Midbrain (tissue), 1 donor: ENCODE measurements at places on chromosomes 4 and X.

- no peak for DNase-seq
Measured at GRCh38 chr4:46179356-46179755, 55.5 kb upstream of the GABRG1 start.

- DNase-seq: no peak
Measured at GRCh38 chr4:73445383-73446335, 9.6 kb downstream of the AFP start.

DNA sequence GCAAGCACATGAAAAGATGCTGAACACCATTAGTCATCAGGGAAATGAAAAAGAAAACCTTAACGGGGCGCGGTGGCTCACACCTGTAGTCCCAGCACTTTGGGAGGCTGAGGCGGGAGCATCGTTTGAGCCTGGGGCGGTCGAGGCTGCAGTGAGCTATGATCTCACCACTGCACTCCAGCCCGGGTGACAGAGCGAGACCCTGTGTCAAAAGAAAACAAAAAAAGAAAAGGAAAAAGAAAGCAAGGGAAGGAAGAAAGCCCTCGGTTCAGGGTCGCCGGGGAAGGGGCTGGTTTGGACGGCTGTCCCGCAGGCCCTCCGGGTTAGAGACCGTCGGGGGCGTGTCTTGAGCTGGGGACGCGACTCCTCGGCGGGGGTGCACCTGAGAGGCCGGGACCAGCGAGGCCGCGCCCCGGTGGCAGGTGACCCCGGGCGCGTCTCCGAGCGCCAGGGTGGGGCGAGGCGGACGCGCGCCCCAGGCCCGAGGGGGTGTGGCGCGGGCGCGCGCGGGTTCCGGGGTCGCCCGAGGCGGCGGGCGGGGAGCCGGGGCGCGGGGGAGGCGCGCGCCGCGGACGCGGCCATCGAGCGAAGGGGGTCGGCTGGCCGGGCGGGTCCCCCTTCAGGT, 478 bp upstream of the PLXNA3 start:
- peak; percentile 18 for DNase-seq

GRCh38 chrX:72314881-72315280, 9.2 kb upstream of the CITED1 start:
- no peak for DNase-seq

GRCh38 chr4:87209696-87210095, 10.7 kb downstream of the KLHL8 start:
- DNase-seq: peak; percentile 2

GRCh38 chr4:45078201-45078600, 351.8 kb upstream of the GNPDA2 start:
- no peak for DNase-seq

DNA sequence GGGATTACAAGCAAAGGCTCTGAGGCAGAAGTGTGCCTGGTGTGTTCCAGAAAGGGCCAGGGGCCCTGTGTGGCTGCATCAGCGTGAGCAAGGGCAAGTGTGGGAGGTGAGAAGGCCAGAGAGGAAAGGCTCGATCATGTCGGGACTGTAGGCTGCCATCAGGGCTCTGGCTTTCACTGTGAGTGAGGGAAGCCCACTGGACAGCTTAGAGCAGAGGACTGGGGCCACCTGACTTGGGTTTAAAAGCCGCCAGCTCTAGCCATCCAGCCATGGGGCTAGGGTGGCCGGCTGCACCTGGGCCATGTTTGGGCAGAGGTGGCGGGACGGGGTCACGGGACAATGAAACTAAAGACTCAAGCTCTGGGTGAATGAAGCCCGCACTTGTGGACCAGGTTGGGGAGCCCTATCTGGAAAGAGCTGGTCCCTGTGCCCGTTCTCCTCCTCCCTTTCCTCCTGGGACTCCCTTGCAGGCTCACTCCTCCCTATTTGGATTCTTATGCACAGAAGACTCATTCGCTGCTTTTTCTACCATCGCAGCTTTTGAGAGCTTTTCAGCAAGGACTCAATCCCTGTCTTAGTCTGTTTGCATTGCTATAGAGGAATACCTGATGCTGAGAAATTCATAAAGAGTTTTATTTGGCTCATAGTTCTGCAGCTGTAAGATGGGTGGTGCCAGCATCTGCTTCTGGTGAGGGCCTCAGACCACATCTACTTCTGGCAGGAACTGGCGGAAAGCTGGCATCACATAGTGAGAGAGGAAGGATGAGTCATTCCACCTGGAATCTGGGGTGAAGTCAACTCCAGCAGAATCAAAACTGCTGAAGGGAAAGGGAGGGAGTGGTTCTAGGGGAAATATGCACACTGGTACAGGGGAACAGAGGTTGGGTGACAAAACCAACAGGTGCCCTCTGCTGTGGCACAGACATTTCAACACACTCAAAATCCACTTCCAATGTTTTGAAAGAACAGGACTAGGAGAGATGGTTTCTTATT, 15.3 kb downstream of the CTAG1B start:
- DNase-seq: no peak

DNA sequence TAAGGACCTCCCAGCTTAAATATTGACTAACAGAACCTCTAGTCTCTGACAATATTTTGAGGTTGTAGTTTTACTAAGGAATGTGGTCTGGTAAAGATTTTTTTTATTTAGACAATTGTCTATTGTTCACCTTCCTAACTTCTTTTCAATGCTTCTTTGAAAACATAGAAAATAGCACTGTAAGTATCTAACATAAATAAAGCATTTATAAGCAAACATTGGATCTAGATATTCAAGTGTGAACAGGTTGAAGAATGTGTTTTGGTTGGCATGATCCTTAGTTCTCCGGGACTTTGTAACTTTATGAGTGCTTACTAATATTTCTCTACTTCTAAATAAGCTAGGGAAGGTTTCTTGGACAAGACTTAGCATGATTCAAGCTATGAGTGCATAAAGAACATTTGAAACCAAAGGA, 285.4 kb upstream of the ARSJ start:
- no peak for DNase-seq

GRCh38 chr4:109359040-109359646, 56.7 kb upstream of the COL25A1 start:
- DNase-seq: no peak

DNA sequence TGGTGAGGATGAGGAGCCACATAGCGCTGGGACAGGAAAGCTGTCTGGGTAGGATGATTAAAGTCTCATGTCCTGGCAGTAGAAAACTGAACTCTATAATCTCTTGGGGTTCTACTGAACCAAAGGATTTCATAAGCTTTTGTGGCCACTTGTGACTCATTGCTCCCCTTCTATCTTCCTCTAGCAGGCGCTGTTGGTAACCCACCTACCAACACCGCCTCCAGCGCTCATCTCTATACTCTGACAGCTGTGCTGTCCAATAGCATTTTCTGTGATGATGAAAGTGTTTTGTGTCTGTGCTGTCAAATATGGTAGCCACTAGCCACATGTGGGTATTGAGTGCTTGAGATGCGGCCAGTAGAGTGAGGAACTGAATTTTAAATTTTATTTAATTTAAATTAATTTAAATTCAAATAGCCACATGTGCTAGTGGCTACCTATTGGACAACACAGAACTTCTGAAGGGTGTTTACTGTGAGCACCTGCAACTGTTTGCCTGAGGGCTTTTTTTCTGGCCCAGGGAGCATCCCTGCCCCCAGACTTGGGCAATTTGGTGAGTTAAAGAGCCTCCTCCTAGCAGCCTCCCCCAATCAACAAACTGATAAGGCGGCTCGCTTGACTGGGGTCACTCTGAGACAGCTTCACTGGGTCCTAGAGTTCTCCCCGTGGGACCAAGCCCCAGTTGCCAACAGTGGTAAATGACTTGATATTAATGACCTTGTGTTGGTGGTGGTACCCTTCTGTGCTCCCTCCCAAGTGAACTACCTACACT, 169.2 kb upstream of the ATP6AP2 start:
- DNase-seq: no peak

DNA sequence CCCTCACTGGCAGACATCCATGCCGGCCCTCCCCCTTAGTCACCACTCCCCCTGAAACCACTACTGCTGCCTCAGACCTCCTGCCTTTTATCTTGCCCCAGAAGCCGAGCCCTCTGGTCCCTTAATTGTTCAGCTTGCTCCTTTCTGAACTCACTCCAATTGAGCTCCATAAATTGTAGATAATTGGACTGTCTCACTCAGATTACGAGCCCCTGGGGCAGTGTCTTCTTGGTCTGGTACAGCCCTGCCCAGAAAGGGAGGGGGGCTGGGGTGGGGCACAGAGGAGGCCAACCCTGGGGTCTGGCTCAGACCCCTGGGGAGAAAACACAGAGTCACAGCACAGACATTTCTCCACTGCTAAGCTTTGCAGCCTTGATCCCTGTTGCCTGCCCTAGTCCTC, 39.4 kb downstream of the NALF2 start:
- DNase-seq: no peak

GRCh38 chr4:184273166-184274147, 55.8 kb upstream of the ENPP6 start:
- DNase-seq: no peak

GRCh38 chr4:147311956-147312355, 168.9 kb upstream of the EDNRA start:
- DNase-seq: no peak

GRCh38 chr4:111434586-111434985, 710.7 kb upstream of the FAM241A start:
- DNase-seq: no peak

DNA sequence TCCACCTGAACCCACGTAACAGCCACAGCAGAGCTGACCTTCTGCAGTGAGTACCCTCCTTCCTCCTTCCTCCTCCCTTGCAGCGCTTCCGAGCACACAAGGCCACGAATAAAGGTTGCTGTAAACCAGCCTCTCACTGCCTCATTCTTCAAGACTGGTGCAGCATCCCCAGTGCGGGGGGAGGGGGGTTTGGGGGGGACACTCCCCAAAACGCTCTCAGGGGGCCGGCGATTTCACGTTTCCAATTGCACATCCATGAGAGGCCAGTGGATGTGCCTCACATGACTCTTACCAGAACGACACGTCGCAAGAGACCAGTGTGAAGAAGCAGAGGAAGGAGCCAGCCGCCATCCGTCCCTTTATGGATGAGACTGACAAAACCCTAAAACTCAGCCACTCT, 5.2 kb downstream of the DHRSX start:
- DNase-seq: no peak

- no peak for DNase-seq
Measured at GRCh38 chrX:40174001-40174853, 76.5 kb upstream of the BCOR start.

DNA sequence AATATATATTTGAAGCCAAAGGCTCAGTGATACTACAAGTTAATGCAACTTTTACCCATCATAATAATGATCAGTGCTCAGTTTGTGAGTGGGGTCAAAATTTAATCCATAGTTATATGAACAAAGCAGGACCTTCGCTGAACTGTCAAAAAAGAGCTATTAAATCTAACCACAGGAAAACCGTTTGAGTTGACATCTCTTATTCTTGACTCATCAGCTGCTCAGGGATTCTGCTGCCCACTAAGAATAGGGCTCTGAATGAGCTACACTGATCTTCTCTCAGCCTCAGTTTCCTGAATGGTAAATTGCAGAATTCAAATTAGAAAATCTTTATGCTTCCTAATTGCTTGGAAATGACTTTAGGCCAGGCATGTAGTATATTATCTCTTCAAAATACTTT, 44.9 kb upstream of the NAP1L5 start:
- DNase-seq: no peak

- DNase-seq: no peak
Measured at GRCh38 chr4:169723207-169723965, 34.4 kb downstream of the HPF1 start.

DNA sequence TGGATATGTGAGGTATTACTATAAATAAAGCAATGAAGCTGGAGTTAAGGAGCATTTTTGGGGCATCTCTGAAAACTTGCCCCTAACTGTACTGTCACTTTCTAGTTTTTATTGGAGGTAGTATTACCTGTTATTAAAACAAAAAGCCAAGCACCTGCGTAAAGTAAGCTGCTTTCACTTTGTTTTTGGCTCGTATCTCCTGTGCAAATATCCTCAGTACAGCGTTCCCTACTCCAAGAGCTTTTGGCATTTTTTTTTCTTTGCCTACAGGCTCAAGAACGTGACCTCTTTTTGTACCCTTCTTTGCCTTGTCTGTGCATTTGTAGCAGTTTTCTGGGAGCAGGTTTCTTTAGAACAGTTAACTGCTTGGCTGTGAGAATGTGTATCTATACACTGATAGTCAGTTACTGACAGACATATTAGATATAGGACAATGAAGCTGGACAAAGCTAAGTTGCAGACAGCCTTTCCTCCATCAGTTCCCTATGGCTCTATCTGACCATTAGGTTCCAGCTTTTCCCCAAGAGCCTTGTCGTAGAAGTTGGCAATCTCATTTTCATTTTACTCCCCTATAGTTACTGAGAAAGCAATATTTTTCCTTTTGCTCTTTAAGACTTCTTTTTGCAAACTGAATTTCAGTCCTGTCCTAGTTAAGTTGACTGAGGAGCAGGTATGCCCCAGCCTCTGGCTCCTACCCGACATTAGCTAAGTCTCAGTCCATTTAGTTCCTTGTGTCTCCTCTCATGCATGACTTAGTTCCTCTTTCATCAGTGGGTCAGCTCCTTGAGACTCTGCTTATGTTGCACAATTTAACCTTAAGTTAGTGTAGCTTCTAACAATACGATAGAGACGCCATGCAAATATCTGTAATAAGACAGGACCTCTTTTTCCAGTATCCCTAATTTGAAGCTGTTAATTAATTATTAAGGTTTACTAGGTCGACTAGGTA, 71.5 kb upstream of the HPRT1 start:
- DNase-seq: no peak

DNA sequence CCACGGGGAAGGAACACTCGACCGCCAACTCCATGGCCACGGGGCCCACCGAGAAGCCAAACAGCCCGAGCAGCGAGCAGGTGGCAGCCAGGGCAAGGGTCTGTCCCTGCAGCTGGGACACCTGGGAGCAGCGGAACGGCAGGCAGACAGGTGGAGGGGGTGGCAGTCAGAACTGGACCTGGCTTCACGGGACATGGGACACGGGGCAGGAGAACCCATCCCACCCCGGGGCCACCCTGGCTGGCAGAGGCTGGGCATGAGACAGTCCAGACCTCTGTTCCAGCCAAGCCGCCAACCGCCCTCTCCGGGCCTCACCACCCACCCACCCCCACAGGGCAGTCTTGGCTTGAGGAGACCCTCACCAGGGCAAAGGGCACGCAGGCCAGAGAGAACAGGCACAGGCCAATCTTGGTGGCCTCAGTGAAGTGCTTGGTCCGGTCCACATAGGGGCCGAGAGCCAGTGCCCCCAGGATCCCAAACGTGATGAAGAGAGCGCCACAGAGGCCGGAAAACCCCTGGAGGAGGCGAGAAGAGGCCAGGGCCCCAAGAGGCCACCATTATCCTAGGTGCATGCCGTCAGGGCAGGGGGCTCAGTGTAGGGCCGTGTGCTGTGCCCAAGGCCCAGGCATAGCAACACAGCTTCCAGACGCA, 5.6 kb downstream of the SLC49A3 start:
- no peak for DNase-seq

- no peak for DNase-seq
Measured at GRCh38 chr4:40333921-40334352, 1.2 kb upstream of the CHRNA9 start.

DNA sequence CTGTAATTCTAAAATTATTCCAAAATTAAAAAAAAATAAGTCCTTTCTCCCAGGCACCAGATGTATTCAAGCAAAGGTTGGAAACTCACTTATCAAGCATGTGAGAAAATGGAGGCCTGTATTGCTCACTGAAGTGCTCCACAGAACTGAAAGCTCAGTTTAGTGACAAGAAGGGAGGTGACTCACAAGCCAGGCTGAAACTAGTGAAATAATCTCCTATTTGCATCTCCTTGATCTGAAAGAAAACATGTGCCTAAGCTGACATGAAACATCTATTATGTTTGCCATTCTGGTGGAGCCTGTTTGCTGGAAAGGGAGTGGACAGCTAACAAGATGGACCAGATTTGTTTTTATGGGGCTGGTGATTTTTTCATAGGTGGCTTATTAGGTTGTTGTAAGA, 54.0 kb upstream of the AMELX start:
- DNase-seq: no peak

GRCh38 chrX:110699109-110699508, 96.5 kb downstream of the CHRDL1 start:
- no peak for DNase-seq
